ENCODE measurements at places on chromosomes 16 and 17.

GRCh38 chr17:47694581-47695428, 844 bp downstream of the TBKBP1 start:
- peak; percentile 70 for DNase-seq

DNA sequence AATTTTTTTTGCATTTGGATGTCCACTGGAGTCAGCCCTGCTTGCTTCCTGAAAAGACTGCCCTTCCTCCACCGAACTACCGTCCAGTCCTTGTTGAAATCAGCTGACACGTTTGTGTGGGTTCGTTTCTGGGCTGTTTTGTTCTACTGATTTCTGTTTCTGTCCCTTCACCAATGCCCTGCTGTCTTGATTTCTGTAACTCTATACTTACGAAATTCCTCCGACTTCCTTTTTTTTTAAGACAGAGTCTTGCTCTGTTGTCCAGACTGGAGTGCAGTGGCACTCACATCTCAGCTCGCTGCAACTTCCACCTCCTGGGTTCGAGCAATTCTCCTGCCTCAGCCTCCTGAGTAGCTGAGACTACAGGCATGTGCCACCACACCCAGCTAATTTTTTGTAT, 8.4 kb upstream of the GAA start:
- DNase-seq, result no peak

- no peak for DNase-seq
These were observed 22.1 kb downstream of the CNTNAP1 start for GRCh38 chr17:42704490-42704836.

DNA sequence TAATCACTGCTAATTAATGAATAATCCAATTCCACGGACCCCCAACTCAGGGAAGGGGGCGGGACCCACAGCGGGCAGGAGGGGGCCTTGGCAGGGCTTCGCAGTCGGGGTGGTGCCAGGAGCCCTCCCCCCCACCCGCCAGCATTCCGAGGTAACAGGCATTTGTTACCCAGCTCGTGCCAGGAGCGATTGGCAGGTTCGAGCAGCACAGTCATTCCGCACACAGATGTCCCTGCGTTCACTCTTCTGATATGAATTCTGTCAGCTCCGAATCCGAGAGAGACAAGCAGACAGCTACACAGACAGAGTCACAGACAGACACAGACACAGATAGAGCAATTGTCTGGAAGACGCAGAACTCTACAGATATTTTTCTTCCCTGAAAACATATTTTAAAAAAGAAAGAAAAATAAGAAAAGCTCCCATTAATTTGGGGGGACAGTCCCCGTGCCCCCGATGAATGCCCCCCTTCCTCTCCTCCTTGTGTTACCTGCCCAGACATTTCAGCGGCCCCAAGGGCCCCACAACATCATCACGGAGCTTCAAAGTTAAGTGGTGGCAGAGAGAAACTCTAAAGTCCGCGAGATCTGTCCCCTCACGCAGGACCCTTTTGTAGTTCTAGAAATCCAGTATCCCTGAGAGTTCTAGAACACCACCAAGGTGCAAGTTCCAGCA, 10.2 kb downstream of the NEUROD2 start:
- no peak for DNase-seq

DNA sequence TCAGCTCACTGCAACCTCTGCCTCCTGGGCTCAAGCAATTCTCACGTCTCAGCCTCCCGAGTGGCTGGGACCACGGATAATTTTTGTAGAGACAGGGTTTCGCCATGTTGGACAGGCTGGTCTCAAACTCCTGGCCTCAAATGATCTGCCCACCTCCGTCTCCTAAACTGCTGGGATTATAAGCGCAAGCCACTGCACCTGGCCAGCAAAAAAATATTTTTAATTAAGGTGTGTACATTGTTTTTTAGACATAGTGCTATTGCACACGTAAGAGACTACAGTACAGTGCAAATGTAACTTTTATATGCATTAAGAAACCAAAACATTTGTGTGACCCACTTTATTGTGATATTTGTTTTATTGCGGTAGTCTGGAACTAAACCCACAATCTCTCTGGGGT, 49.0 kb downstream of the NACA2 start:
- no peak for DNase-seq

DNA sequence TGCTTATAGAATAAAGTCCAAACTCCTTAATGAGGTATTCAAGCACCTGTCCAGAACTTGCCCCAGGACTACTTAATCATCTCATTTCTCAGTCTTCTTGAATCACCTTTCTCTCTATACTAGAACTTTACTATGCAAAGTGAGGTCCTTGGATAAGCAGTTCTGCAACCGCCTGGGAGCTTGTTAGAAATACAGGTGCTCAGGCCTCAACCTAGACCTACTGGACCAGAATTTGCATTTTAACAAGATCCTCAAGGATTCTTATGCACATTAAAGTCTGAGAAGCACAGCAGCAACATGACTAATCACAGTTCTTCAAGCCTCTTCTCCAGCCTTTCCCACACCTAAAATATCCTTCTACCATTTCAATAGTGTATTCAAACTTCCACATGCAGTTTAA, 61.7 kb downstream of the GRB7 start:
- DNase-seq, result no peak

GRCh38 chr17:43328650-43329049, 70.1 kb upstream of the ARL4D start:
- no peak for DNase-seq

DNA sequence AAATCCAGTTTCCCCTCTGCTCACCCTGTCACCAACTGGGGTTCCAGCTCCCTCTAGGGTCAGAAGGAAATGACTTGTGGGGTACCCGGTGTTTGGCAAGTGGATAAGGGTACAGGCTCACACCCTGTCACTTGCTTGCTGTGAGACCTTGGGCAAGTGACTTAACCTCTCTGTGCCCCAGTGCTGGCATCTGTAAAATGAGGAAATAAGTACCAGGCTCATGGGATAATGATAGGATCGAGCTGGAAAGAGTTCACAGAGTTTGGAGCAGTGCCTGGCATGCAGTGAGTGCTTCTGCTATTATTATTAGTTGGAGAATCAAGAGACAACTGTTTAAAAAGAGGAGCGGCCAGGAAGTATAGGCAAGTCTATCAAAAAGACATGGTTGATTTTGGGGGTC, 53.7 kb upstream of the DLX4 start:
- DNase-seq, result no peak

DNA sequence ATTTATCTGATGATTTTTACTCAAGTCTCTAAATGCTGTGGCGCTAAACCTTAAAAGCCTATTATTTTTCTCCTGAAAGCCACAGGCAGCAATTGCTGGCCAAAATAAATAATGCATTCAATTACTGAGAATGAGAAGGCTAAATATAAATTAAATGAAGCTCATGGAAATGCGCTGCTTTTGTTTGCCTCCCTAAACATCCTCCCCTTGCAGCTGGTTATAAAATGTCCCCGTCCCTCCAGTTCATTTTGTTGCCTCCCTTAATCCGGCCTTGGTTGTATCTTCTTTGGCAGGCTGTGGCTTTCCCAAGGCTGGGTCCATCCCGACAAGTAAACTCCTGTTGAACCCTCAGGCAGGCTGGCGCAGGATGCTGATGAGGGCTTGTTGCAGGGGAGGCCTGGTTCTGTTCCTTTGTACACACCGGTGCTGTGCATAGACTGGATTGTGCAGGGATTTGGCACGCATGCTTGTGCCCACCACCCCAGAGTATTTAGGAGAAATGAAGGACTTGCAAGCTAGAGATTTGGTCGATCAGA, 62.7 kb downstream of the KNOP1 start:
- DNase-seq, result no peak

- no peak for DNase-seq
These were observed 21.1 kb downstream of the ARHGAP23 start for GRCh38 chr17:38449364-38449763.

DNA sequence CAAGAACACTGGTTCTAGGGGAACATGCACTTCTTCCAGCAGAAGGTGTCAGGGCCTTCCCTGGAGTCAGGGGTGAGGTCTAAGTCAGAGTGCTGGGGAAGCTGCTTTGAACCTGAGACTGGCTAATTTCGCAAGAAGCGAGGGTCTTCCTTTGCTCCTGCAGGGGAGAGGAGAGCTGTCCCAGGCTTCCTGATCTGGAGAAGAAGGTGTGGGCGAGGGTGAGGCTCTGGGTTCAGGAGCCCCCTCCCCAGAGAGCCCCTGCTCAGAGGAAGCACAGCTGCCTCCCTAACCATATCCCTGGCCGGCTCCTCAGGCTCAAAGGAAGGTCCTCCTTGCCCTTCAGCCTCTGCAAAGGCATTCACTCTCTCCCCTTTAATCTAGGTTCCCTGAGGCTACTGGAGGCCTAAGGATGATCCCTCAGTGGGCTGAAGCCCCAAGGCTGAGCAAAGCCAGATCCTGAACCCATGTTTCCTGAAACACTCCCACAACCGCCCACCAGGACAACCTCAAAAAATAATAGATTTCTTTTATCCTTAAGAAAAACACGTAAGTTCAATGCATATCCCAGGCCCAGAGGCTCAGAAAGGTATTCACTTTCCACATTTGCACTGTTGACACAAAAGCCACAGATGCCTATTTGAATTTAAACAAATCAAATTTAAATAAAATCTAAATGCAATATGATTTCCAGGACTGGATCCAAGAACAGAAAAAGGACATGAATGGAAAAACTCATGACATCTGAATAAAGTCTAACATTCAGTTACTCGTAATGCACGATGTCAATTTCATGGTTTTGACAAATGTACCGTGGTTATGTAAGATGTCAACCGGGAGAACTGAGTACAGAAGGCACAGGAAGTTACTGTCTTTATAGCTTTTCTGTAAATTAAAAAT, 71.5 kb upstream of the RCVRN start:
- no peak for DNase-seq

DNA sequence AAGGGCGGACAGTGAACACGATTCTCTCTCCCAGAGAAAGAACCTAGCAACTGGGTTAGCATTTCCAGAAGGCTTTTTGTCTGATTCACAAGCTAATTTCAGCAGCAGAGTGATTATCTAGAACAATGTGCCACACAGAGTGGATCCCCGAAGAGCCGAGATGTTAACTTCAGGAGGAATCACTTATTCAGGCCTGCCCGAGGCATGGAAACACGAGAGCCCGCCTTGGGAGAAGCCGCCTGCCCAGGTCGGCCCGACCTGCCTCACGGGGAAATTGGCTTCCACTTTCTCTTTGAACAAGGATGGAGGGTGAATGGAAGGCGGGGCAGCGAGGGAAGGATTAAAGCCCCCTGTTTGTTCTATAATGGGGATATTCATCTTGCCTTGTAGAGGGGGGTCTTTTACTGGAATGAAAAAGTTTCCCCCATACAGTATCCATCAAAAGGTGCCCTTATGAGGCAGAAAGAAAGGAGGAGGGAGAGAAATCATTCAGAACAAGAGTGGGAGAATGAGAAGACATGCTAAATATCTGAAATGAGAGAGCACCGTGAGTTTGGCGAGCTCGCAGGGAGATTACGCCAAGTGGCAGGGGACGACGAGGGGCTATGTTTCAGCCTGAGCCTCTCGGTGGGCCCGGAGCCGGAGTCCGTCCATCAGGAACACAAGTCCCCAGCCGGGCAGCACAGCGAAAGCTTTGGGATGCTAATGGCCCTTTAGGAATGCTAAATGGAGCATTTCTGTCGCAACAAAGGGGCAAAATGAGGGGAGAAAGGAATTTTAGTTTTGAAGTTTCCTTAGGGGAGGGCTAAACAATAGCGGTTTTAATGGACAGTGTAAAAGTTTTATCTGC, 33.0 kb downstream of the NTN1 start:
- DNase-seq, result no peak

DNA sequence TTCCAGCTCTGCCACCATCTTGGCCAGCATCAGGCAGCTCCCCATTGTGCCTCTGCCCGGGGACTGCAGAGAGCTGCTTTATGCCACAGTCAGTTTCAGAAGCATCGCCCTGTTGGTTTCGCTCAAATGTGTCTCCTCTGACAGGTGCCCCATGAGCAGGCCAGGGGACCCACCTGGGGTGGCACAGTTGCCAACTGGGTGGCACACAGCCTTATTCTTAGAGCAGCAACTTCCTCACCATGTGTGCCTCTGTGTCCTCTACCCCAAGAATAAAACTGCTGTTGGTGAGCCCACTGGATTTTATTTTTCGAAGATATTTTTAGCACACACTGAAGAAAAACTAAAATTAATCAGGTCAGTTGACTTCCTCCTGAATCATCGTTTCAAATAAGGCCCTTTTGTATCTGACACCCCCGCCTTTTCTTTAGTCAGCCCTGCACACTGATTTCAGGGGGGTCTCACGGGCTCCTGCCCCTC, 44.9 kb upstream of the CACNG5 start:
- DNase-seq, result no peak

DNA sequence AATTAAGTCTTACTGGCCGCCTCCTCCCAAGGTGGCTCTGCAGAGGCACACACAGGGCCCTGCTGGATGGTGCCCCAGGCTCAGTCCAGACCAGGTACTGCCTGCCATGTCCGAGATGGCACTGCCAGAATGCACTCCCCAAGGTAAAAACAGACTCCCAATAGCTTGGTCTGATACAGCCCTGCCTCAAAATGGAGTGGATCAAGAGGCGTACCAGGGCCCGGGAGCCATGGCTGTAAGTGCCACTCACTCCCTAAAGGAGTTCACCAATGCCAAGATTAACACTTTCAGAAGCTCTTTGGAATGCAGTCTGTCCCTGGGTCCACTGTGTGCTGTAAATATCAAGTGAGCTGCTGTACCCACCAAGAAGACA, 576 bp upstream of the MYO18A start:
- DNase-seq, result no peak

DNA sequence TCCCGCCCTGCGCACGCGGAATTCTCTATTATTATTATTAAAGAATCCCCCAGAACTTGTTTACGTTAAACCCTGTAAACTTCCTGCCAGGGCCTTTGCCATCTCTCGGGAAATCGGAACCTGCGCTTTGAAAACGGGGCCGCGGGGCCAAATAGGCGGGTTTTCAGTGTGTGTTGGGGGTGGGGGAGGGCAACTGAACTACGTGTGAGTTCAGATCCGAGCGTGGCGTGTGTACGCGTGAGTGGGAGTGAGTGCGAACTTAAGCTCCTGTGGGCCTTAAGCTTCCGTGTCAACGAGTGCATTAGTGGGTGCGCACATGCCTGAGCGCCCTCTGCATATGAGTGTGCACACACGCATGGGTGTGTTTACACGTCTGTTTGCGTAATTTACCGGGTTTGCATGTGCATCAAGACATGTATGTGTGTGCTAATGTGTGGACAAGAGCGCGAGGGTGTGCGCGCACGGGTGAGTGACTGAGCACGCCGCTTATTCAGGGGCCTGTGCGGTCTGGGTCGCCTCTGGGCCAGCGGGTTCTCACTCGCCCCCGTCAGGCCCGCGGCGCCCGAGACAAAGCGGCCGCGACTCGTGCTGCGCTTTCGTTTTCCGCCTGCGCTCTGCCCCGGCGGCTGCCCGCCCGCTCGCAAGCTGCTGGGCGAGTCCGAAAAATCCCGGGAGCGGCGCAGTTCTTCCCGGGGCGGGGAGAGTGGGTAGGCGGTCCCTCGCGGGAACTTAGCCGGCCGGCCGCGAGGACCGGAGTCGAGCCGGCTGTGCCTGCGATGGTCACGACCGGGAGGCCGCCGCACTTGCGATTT, 1.2 kb upstream of the FOXF1 start:
- peak; percentile 60 for DNase-seq

DNA sequence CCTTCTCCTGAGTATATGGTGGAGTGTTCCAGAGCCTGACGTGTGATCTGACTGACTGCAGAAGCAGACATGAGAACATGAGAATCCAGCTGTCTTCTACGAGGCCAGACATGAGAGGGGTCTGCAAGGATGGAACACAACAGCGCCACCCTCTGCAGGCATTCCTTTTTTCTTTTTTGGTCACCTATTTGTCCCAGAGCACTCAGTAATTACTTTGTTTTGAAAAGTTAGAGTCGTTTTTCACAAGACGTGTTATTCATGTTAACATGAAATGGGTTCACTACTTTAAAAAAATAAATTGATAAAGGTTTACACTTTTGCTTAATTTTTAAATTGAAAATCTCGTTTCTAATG, 43.8 kb upstream of the ATP2A3 start:
- DNase-seq, result no peak

- no peak for DNase-seq
These were observed 27.7 kb upstream of the WFIKKN2 start for GRCh38 chr17:50807675-50808074.

- no peak for DNase-seq
These were observed 24.1 kb upstream of the POLR3E start for GRCh38 chr16:22272870-22273650.

Data from femur (tissue), 1 donor.